ENCODE measurements at places on chromosomes 7 and 10.

DNA sequence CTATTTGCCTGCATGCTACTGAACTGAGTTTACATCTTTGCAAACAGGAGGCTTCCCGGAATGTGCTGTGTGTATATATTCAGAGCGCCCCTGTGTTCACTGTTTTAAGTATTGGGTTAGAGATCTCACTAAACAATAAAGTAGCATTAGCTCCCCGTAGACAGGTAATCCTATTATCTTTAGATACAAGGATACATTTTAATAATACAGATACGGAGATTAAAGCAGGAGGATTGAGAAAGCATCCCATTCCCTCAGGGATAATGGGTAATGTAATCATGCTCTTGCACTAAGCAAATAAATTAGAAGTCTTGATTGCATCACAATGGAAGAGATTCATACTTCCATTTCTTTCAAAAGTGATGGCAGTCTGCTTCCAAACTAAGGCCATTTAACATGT, 809.0 kb downstream of the NRG3 start:
- DNase-seq, result no peak

GRCh38 chr10:46309511-46310142, 22.8 kb downstream of the ANTXRL start:
- no peak for DNase-seq

- DNase-seq, result no peak
Observed at GRCh38 chr10:95664543-95664942, 8.0 kb upstream of the ALDH18A1 start.

- peak; percentile 79 for DNase-seq
Observed at GRCh38 chr7:85554236-85555178, 367.7 kb upstream of the SEMA3D start.

DNA sequence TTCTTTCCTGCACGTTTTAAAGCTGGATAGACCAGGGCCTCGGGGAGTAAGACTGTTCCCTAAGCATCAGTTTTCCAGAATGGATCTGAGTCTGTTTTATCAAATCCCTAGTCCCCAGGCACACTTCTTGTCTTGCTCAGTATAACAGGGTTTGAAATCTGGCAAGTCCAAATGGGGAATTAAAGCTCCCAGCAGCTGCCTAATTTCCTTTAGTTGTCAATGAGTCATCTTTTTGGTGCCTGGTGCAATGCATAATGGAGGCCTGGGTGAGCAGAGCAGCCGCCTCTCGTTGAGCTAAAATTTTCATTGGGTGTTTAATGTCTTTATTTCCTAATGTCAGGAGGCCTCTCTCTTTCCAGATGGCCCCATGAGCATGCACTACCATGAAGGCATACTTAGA, 87.9 kb downstream of the STRA8 start:
- no peak for DNase-seq

- no peak for DNase-seq
Observed at GRCh38 chr10:33365301-33365700, 30.8 kb upstream of the NRP1 start.

GRCh38 chr10:17783751-17784150, 25.4 kb upstream of the MRC1 start:
- DNase-seq, result no peak

GRCh38 chr10:73941300-73941699, 30.4 kb downstream of the PLAU start:
- DNase-seq, result no peak

DNA sequence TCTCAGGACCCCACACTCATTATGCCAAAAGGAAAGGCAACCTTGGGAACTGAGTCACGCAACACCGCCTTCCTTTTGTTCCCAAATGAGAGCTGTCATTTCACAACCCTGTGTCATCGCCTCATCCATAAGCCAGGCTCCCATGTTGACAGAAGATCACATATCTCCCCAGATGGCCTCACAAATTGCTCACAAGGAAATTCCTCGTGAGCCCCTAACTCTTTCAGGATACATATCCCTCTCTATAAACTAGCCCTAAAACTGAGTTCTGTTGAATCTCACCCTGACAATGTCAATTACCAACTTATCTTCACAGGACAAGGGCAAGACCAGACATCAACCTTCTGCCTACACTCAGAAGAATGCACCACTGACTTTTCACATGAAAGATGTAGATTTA, 22.6 kb downstream of the CCDC3 start:
- no peak for DNase-seq

DNA sequence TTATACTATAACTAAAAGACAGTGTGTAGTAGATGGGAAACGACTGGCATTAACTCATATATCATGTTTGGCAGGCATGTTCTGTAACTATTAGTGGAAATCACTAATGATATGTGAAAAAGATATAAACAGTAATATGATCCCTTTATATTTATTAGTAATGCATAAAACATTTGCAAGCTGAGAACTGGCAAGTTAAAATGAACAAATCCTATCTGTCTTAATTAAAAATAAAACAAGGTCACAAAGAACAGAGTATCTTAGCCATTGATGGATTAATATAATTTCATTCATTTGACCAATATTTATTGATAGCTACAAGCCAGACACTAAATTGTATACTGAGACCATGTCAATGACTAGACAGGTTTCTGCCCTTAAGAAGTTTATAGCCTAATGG, 154.5 kb downstream of the CRPPA start:
- no peak for DNase-seq

- no peak for DNase-seq
Observed at GRCh38 chr7:104098890-104099289, 108.9 kb downstream of the ORC5 start.

DNA sequence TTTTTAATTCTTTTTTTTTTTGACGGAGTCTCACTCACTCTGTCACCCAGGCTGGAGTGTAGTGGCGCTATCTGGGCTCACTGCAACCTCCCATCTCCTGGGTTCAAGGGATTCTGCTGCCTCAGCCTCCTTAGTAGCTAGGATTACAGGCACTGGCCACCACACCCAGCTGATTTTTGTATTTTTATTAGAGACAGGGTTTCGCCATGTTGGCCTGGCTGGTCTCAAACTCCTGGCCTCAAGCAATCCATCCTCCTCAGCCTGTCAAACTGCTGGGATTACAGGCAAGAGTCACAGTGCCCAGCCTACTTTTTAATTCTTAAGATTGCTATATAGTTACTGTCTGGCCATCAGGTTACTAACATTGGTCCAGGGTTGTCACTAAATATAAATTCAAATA, 59.6 kb downstream of the ZNF277 start:
- DNase-seq, result no peak

DNA sequence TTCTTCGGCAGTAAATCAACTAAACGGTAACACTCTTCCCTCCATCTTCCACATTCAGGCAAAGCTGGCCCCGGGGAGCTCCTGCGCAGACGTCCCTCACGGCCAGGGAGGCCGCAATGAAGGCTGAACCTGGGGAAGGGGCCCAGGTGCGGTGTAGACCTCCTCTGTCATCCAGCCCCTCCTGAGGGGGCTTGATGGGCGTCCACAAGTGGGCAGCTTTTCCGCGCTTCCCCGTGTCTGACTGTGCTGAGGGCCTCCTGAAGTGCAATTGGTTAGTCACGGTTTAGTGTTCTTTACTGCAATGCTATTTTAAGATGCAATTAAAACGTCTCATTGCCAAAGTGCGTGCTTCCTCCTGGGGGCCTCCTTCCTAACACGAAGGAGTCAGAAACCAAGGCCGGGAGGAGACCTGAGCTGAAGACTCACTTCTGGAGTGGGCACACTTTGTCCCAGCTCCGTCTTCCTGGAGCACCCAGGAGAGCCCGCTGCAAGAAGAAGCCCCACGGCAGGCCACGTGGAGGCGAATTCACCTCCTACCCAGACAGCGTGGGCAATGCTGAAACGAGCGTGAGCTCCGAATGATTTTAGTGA, 173.3 kb downstream of the ELFN1 start:
- no peak for DNase-seq

GRCh38 chr7:96679886-96680285, 29.8 kb downstream of the SEM1 start:
- no peak for DNase-seq

GRCh38 chr10:120977897-120978296, 126.7 kb downstream of the WDR11 start:
- no peak for DNase-seq

GRCh38 chr7:51882412-51882811, 565.8 kb upstream of the COBL start:
- DNase-seq, result no peak

- DNase-seq, result no peak
Observed at GRCh38 chr10:77964811-77965210, 38.3 kb upstream of the DLG5 start.

- DNase-seq, result no peak
Observed at GRCh38 chr10:74453169-74453568, 302.1 kb downstream of the ADK start.
